ENCODE measurements at places on chromosomes 3 and 15.

DNA sequence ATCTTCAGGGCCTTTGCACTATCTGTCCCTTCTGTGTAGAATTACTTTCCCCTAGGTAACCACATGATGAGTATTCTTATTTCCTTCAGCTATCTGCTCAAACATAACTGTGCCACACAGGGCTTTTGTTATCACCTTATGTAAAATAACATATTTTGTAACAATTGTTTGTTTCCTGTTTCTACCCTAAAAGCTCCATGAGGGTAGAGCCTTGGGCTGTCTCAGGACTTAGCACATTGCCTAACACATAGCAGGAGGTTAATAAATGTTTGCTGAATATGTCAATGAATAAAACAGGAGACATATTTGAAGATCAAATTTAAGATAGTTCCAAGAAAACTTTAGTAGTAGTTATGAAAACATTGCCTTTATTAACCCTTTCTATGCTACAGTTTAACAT, 14.7 kb downstream of the VGLL3 start:
- ATAC-seq, result no peak

GRCh38 chr3:71862371-71863140, 77.6 kb upstream of the PROK2 start:
- no peak for ATAC-seq

DNA sequence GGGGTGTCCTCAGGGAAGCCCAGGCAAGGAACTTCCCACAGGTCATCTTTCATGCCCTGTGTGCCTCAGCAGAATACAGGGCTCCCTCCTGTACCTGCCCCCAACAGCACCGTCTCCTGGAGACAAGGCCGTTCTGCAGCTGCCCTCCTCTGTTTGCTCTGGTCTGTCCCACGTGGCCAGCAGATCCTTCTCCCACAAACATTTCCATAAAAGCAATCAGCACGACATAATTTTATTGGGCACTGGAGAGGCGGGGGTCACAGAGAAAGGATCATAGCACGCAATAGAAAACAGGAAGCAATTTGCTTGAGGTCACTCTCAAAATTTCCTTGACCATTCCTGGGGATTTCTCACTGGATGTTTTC, 29.4 kb downstream of the STARD5 start:
- ATAC-seq, result no peak

DNA sequence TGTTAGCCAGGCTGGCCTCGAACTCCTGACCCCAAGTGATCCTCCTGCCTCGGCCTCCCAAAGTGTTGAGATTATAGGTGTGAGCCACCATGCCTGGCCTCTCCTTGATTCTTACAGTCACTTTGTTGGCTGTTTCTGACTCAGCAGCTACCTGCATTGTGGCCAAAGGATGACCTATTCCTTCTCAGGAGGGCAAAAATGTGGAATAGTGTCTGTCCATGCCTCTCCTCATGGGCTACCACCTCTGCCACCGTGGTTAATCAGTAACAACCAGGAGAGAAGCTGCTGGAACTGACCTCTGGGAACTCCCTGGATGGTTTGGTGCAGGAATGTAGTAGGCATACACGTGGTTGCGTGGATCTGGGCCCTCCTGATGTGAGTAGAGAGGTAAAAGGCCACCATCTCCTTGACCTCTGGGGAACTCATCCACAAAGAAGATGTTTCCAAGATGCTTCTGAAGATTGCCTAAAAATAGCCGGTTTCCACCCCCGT, 63.3 kb downstream of the FLNB start:
- no peak for ATAC-seq

DNA sequence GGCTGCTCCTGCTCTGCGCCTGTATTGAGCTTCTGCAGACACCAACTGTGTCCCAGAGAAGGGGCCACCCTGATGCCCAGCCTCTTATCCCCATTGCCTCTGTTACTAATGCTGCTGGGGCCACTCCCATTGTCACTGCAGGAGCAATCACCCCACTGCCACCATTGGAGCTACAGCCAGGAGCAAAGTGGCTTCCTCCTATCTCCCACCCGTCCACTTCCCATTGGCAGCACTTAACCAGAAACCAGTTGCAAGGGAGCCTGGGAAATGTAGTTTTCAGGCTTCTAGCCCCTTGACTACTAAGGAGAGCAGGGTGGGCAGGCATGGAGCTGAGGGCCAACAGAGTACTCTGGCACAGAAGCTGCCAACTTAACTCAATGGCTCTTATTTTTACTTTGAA, 55.9 kb upstream of the KLF13 start:
- ATAC-seq, result no peak

DNA sequence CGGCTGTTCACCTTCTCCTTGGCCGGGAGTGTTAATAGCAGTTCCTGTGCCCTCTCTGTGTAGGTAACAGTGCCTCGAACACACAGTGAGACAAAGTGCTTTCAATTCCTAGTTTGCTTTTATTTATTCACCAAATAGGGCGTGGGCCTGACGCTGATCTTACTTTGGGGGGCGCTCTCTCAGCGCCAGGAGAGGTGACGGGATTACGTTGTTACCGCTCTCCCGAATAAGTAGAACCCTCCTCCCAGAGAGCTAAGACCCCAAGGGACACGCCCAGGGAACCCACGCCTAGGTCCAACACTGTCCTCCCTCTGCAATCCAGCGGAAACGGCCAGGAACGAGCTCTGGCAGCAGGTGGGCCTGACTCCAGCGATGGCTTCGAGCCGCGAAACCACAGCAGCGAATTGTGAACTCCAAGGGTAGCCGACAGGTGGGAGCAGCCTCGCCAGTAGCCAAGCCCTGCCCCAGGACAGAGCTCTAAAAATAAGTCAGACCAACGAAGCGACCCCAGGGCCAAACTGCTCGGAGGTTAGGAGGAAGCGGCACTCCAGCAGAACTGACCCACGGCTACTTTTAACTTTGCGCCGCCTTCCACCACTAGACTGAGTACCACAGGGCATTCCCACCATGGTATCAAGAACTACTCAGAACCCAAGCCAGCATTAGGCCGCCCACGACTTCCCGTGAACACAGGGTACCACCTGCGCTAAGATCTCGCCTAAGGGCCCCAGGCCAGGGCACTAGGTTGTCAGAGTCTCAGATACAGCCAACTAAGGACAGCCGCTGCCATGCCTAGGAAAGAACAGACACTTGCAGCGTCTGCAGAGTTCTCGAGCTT, 1.6 kb upstream of the SIN3A start:
- no peak for ATAC-seq

DNA sequence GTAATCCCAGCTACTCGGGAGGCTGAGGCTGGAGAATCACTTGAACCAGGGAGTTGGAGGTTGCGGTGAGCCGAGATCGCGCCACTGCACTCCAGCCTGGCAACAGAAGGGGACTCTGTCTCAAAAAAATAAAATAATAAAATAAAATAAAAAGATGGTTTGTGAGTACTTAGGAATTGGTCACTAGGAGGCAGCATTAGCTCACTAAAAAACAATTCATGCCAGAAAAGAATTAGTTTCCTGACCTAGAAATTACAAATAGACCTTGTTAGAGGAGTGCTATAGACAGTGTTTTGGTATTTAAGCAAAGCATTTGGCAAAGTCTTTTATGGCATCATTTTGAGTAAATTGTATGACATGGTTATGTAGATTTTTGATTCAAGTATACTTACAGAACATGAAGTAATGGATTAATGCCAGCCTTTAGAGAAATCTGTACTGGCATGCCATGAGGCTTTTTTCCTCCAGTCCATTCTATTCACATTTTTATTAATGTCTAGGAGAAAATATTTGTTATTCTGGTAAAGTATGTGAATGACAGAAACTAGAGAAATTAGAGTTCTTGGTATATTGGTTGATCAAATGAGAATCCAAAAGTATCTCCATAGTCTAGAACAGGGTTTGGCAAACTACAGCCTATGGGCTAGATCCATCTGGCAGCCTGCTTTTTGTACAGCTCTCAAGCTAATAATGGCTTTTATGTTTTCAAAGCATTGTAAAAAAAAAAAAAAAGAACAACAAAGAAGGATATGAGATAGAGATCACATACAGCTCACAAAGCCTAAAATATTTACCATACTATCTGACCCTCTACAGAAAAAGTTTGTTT, 81.6 kb downstream of the LRRC49 start:
- no peak for ATAC-seq

DNA sequence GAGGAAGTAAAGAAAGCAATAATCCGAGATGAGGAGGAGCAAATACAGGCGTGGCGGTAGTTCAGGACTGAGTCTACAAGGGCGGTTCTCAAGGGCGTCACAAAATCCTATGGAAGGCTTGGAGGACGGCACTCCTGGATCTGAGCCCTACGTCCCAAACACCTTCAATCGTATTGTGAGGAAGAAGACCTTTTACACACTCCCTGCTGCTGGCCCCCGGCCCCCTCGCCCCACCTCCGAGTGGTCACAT, 747 bp downstream of the PLD1 start:
- ATAC-seq, result no peak

- no peak for ATAC-seq
Measured at GRCh38 chr3:50481992-50482391, 21.4 kb downstream of the CACNA2D2 start.

DNA sequence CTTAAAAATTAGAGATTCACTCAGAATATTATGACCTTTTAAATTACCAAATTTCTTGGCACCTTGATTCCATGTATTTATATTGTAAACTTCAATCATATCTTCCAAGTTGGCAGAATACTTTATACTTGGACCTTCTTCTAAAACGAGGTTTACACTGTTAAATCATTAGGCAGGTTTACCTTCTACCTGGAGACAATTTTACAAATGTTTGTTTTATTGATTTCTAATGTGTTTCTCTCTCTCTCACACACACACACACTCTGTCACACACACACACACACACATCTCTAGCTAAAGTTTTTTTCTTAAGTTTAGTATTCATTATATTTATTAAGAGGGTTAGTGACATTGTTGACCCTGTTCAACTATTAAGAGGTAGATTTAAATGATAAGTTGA, 1155.6 kb downstream of the NSUN3 start:
- ATAC-seq, result no peak

DNA sequence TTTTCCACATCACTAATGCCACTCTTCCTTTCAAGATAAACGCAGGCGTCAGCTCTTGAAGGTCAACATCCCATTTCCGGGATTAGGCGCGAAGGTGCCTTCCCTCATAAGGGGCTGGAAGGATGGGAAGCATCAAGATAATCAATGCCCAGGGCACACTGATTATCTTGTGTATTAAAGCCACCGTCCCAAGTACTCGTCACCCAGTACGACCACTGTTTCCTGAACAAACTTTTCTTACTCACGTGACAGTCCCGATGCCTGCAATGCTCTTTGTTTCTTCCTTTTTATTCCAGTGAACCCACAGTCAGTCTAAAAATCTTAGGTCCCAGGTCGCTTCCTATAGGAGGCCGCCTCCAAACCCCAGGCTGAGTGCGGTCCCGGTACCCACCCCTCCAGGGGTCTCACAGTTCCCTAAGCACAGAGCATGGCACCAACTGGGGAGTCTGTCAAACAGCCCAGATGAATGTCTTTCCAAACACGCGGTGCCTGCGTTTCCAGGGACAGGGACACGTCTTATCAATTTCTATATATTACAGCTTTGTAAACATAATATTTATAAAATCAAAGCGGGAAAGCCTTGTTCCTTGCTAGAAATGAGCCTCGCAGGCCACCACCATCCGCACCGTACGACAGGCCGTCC, 589 bp downstream of the ANAPC13 start:
- ATAC-seq, result peak; percentile 25

DNA sequence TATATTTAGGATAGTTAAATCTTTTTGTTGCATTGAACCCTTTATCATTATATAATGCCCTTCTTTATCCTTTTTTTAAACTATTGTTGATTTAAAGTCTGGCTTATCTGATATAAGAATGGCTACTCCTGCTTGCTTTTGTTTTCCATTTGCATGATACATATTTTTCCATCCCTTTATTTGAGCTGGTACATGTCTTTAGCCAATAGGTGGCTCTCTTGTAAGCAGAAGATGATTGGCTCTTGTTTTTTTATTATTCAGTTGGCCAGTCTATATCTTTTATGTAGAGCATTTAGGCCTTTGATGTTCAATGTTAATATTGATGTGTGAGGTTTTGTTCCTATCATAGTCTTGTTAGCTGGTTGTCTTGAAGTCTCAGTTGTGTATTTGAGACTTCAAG, 99.5 kb upstream of the MCTP2 start:
- ATAC-seq, result no peak

DNA sequence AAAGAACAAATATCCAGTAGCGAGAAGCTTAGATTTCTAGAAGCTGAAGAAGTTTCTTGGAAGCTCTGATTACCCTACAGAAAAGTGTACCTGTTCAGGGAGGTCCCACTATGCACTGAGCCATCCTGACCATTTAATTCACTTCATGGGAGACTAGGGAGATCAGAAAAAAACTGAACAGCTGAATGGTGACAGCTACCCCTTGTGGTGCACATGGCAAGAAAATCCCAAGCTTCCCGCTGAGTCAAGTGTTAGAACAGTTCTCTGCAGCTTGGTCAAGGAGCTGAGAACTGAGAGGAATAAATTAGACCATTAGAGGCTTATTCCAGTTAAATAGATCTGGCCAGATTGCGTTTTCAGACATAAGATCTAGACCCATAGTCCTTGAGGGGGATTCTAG, 197.2 kb upstream of the VEPH1 start:
- ATAC-seq, result no peak

GRCh38 chr3:192128922-192129321, 598.4 kb downstream of the FGF12 start:
- ATAC-seq, result peak; percentile 47

All from stimulated activated memory B cell treated with anti-CD40 and anti-IgM and Interleukin-4, amounts not matched to agents 10 μg/mL and 1 μg/mL and 100 μg/mL, for 72 hours (primary cell).